Mucosa of descending colon (tissue), 3 donors: ENCODE measurements at places on chromosomes 4 and X. TPM values are rescaled to one million over a fixed set of nuclear protein-coding genes. Genes with fewer than 3 reads are reported as not detected.

The DRP2 gene
- total RNA-seq = 0.23 TPM

The SSX3 gene
- not detected for total RNA-seq

The CXorf58 gene
- not detected for total RNA-seq

The KLF8 gene
- total RNA-seq = 3.0 TPM

The KDM5C gene
- 74.5 TPM for total RNA-seq

The S100G gene
- not detected for total RNA-seq

The CCDC149 gene
- 23.7 TPM for total RNA-seq

The RTL3 gene
- not detected for total RNA-seq

The MND1 gene
- total RNA-seq = 1.4 TPM

The KCTD8 gene
- total RNA-seq = 0.12 TPM

The PAQR3 gene
- total RNA-seq = 11.3 TPM

The SRPX gene
- 50.7 TPM for total RNA-seq

The CLDN34 gene
- total RNA-seq = not detected

The MAP9 gene
- total RNA-seq = 2.1 TPM

The CXorf51A gene
- not detected for total RNA-seq

The NWD2 gene
- 1.4 TPM for total RNA-seq

The TRIM75 gene
- total RNA-seq = not detected

The MPP1 gene
- 28.9 TPM for total RNA-seq

The TMEM255A gene
- 0.49 TPM for total RNA-seq

The CT45A2 gene
- total RNA-seq = not detected

The ZIC3 gene
- total RNA-seq = not detected
